ENCODE measurements at places on chromosomes 11 and 22.

DNA sequence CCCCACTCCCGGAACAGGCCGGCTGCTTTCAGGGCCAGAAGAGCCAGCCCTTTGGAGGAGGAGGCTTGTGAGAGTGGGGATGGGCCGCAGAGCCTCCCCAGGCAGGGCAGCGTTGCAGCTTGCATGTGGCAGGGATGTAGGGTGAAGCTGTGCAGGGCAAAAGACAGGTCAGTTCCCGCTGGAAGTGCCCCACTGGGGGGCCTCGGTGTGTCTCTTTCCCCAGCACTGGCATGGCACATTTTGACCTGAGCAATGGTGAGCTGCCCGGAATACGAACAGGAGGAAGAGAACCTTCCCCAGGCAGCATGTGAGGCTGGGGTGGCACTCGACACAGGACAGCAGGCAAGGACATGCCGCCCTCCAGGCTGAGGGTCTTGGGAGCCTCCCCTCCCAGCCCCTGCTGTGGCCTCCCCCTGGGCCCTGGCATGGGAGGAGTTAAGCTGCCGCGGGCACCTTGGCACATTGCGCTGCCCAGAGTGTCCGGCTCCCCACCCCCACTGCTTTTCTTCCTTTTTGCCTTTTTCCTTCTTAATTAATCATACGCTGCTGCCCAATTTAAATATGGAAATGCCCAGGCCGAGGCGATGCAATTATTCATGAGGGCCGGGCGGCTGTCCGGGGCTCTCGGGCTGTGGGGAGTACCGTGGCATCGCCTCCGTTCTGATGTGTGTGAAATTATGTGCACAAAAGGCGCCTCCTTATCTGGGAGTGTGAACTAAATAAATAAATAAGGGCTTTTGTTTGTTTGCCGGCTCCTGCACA, 76.0 kb upstream of the WNT7B start:
- DNase-seq, result no peak

- DNase-seq, result no peak
Observed at GRCh38 chr22:31904651-31905050, 39.7 kb upstream of the YWHAH start.

GRCh38 chr11:96179905-96180304, 163.1 kb downstream of the MAML2 start:
- DNase-seq, result no peak

DNA sequence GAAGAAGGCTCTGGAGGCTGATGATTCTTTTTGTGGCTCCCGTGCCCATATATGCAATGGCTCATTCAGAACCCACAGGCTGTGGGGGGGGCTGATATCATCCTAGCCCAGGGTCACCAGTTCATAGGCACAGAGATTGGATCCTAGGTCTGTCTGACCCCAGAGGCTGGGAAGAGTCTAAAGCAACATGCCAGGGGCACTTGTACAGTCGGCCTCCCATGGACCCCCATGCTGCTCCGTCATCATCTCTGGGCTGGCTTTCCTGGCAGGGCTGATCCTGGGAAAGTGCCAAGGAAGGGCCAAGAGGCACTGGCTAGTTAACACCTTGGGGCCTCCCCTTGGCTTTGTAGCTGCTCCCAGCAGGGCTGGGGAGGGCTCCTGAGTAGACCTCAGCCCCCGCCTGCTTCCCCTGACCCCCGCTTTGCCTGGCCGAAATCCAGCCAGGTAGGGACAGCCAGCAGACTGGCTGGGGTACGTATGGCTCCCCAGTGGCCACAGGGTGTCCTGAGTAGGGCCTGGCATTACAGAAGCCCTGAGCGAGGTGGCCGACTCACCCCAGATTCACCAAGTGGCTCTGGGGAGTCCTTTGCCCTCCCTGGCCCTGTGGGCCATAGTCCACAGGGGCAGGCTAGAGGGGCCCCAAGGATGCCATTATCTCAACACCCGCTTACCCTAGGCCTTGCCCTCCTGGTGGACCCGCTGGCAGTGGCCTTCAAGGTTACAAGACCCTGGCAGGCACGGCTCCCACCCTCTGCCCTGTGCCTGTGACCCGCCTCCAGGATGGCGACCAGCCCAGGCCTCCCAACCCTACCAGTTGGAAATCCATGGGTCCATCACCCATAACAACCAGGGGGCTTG, 22.5 kb downstream of the FADS3 start:
- no peak for DNase-seq

DNA sequence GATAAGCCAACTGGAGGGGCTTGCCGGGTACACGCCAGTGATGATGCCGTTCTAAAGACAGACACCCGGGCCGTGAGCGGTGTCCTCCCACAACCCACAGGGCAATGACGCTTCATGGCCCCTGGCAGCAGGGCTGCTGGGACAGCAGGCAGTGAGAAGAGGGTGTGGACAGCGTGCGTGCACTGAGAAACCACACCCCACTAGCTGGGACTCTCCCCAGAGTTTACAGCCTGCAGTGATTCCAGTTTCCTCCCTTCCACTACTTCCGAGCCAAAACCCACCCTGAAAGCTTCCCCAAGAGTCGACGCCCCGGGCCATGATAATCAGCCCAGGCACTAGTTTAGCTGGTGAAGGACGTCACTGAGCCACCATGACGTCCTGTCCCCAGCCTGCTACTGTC, 29.2 kb downstream of the CPT1A start:
- DNase-seq, result no peak

DNA sequence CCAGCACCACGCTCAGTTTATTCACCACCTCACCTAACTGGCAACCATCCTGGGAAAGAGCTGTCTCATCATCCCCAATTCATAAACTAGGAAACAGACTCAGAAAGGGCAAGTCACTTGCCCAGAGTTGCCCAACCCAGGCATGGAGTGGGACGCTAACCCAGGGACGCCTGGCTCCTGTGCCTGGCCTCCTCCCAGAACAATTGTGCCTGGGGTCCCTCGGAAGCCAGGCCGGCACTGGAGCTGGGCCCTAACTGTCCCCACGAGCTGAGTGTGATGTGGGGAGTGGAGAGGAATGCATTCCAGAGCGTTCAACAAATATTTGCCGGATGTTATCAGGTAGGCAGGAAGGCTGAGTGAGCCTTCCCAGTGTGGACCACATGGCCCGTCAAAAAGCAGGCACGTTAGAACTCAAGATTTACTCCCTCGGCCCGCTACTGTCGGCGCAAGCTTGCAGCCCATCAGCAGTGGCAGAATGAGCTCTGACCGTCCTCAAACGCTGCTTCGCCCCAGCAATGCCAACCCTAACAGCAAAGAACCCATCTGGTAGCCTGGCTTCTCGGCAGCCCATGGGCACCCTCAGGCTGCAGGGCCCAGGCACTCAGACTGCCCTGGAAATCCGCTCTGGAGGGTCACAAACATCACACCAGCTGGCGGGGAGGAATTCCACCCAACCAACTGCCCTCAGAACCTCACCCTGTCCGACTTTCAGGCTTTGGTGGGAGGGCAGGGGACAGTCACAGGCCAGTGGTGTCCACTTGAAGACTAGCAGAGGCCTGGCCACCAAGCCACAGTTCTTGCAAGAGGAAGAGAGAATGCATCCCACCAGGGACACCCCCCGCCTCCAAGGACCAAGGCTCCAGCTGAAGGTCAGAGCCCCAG, 35.6 kb downstream of the MYH9 start:
- DNase-seq, result no peak

GRCh38 chr11:16603245-16603644, 135.2 kb upstream of the C11orf58 start:
- no peak for DNase-seq

- DNase-seq, result no peak
Observed at GRCh38 chr22:48882636-48883200, 945.0 kb downstream of the BRD1 start.

DNA sequence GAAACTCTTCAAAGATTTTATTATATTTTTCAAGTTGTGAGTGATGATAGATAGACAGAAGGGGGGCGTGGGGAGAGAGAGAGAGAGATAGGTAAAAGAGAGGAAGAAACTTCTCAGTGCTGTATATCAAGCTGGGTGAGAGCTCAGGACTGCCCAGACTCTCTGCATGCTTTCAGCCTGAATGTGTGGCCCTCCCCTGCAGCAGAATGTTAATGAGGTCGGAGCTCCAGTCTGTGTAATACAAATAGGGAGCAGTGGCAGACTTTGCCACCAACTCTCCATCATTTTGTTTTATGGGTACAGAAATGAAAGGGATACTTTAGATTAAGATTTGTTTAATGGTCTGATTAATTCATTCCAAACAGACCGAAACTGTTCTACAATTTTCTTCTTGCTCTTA, 752.8 kb downstream of the OPCML start:
- DNase-seq, result no peak
